Stimulated activated CD4-positive, alpha-beta T cell treated with anti-CD3 and anti-CD28 coated beads, Interleukin-1b, Interleukin-23, amount 100 ng/mL, for 1 hour (primary cell): ENCODE measurements at places on chromosomes 4 and X.

- no peak for DNase-seq
Measured at GRCh38 chr4:16967722-16968121, 69.3 kb upstream of the LDB2 start.

DNA sequence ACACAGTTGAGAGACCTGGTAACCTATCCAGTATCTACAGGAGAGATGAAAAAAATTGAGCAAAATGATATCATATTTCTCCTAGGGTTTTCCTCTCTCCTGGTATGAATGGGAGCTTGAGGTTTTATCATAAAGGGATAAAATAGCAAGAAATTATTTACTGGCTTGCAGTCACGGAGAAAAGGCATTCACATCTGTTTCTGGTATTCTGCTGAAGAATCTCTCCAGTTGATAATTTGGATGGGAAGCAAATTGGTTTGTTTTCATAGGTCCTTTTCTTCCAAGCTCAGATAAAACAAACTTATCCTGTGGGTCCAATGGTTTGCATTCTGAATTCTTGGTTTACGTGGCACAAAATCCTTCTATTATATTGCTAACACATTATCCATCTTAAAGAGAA lies 83.1 kb upstream of the GYPA start:
- no peak for DNase-seq

DNA sequence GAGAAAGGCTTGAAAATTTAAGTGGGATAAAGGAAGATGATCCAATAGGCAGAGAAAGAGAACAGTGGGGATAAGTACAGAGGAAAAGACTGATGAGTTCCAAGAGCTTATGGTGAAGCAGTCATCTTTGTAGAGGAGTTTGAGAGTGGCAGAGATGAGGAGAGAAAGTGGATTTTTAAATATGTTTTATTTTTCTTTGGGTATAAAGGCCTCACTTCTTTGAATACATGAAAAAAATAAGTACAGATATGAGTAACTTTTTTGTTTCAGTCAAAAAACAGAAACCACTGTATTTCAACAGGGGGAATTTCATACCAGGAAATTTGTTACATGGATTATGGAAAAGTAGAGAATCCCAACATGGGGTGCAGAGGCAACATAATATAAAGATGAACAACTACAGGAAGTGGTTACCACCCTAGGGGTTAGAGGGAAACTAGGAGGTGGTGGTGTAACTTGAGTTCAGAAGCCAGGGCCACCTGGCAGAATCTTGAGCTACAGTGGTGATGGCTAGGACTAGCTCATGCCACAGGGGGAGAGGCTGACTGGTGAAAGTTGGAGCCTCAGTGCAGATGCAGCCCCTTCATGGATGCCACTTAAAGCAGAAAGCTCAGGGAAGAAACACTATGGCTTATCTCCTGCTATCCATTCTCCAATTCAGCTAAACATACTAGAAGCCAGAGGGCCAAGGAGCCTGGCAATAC lies 3.4 kb upstream of the CYBB start:
- no peak for DNase-seq

DNA sequence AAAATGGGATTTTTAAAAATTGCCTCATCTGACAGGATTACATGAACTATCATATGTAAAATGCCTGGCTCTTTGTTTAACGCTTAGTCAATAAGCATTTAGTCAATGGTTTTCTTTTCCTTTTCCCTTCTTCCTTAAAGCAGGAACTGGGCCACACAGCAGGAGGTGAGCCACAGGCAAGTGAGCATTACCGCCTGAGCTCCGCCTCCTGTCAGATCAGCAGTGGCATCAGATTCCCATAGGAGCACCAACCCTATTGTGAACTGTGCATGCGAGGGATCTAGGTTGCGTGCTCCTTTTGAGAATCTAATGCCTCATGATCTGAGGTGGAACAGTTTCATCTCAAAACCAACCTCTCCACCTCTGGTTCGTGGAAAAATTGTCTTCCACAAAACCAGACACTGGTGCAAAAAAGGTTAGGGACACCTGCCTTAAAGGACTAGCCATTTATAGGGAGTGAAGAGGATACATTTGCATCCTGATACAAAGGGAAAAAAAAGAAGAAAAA lies 306.1 kb downstream of the FBXW7 start:
- no peak for DNase-seq

- DNase-seq: no peak
Measured at GRCh38 chr4:154739111-154739510, 4.7 kb upstream of the LRAT start.

- no peak for DNase-seq
Measured at GRCh38 chrX:96861218-96861617, 22.5 kb upstream of the RPA4 start.

GRCh38 chr4:183403486-183403885 lies 41.0 kb upstream of the CDKN2AIP start:
- no peak for DNase-seq

DNA sequence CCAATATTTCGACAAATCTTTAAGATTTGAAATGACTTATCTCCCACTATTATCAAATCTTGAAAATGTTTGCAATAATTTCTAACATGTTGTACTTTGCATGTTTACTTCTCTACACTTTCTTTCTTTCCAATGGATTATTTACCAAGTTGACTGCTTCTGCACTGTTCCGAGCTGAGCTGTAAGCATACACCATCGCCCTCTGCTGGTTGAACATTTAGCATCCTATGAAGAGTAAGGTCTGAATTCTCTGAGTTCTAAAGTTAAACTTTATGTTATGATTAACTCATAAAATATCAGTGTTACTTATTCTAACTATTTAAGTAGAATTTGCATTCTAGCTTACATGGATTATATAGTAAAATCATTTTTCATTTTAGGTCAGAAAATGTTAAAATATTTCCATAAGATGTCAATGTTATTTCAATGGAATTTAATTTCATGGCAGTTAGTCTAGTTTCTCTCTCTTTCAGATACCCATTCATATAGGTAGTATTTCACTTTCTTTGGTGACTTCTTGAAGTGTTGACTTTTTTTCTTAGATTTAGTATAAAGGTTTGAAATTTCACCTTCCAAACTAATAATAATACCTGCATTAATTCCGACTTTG lies 137.4 kb downstream of the DKK2 start:
- no peak for DNase-seq

DNA sequence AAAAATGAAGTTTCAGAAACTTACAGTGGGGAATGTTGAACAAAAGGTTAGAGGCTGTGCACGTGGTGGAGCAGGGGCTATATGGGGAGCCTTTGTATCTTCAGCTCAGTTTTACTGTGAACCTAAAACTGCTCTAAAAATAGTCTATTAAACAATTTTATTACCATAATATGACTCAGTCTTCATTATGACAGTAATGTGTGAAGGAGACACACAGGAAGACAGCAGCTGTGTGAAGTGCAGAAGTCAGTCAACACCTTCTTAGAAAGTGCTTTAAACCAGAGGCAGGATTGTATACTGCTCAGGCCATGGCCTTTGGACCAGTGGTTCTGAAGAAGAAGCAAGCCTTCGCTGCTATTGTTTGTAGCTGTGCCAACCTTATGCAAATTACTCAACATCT lies 89.7 kb downstream of the ARHGAP10 start:
- DNase-seq: no peak

GRCh38 chr4:52715255-52715897 lies 35.8 kb downstream of the ERVMER34-1 start:
- no peak for DNase-seq

DNA sequence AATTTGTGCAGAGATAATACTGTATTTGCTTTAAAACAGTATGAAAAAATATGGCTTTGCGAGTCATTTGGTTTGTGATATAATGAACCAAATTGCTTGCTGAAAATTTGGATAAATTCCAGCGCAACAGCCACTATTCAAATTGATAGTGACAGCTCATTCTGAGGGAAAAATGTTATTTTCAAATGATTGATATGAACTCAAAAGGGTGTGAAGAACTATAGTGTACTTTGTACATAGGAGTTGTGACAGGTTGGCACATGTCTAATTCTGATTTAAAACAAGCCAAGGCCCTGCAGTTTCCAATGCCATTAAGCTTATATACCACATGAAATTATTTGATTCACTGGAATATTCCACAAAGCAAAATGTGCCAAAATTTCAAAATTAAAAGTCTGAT lies 1628.9 kb upstream of the AGA start:
- DNase-seq: no peak

DNA sequence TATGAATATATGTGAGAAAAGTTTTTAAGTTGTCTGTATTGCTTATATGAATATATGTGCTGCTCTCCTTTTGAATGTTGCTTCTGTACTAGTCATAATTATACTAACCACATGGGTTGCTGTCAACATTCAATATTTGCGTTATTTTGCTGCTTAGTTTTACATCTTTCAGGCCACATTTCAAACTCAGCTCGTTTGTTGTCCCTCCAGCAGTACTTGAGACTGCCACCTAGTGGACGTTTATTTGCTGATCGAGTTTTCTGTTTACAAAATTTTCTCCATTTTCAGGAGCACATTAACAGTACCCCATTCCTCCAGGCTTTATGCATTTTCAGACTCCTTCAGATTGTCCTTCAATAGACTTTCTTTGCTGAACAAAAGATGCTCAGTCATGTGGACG lies 75.8 kb downstream of the NUDT11 start:
- no peak for DNase-seq

DNA sequence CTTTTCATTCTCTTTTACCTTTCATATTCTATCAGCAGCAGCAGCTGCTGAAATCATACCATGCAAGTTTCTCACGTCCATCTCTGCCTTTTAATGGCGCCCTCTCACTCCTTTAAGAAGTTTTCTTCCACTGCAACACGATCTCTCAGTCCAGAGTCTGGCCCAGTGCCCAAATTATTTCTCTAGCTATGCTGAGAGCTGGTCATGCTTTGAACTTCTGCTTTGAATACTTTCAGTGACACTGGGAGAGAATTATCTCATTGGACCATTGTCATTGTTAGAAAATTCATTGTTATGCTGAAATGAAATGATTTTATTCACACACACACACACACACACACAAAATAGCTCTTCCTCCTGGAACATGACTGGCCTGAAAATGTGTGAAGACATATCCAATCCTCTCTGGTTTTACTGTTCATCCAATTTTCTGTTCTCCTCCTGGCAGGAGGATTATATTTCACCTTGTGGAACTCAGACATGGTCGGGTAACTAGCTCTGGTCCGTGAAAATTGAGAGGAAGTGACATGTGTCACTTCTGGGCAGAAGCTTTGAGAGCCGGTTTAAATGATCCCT lies 1.3 kb upstream of the PDHA1 start:
- DNase-seq: no peak

GRCh38 chr4:86967073-86967472 lies 32.3 kb downstream of the AFF1 start:
- DNase-seq: no peak

GRCh38 chr4:100569196-100569595 lies 51.4 kb upstream of the EMCN start:
- DNase-seq: no peak

GRCh38 chr4:18398661-18399060 lies 377.1 kb upstream of the LCORL start:
- no peak for DNase-seq

GRCh38 chr4:48103483-48104139 lies 30.4 kb downstream of the TXK start:
- DNase-seq: no peak

DNA sequence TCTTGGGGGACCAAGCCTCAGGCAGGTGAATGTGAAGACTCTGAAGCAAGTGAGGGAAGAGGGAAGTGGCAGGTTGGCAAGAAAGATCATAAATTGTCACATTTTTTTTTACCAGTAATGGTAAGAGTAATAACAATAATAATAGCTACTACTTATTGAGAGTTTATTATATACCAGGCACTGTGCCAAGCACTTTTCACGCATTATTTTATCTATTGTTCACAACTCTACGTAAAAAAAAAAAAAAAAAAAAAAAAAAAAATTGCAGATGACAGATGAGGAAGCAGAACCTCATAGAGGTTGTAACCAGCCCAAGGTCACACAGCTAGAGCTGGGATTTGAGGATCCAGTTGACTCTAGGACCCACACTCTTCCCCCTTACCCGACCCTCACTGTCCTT lies 40.9 kb downstream of the TSC22D3 start:
- DNase-seq: no peak

DNA sequence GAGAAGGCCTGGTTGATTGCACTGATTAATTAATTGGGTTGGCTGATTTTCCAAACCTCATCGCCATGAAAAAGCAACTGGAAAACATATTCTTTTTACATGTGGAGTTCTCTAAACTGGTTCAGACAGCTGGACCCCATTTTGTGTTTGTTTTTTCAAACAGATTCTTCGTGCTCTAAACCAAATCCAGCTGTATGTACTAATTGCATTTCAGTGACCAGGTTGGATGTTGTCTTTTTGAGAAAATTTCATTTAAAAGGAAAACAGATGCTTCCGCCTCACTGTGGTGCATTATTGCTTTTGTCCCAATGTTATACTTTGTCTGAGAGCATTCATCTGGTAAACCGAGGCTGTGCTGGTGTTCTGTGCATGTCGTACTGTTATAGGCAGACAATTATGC lies 67.8 kb upstream of the LNX1 start:
- no peak for DNase-seq

- no peak for DNase-seq
Measured at GRCh38 chrX:119398974-119399771, at the start of gene SLC25A43. Gene SLC25A43 (plus strand): TSS chrX:119399336. CDS start chrX:119399404, 68 bp downstream.

- no peak for DNase-seq
Measured at GRCh38 chr4:130028552-130028951, 932.6 kb downstream of the C4orf33 start.

- no peak for DNase-seq
Measured at GRCh38 chr4:110106931-110107296, 91.5 kb downstream of the ELOVL6 start.

DNA sequence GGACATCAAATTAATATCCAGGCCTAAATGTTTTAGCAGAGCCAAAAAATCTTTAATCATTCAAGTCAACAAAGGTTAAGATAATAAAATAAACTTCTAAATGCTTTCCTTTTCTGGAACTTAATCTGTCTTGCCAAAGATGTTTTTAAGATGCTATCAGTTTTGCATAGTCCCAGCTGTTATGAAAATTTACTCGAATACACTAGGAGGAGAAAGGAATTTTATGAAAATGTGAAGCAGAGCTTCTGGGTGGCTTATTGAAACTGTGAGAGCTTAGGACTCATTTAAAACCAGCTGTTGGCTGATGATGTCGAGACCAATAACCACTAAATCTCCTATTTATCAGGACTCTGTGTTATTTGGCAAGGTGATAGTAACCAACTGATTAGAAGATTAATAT lies 202.2 kb upstream of the ETNPPL start:
- DNase-seq: no peak

- no peak for DNase-seq
Measured at GRCh38 chr4:59971952-59972351, 1228.2 kb upstream of the ADGRL3 start.

DNA sequence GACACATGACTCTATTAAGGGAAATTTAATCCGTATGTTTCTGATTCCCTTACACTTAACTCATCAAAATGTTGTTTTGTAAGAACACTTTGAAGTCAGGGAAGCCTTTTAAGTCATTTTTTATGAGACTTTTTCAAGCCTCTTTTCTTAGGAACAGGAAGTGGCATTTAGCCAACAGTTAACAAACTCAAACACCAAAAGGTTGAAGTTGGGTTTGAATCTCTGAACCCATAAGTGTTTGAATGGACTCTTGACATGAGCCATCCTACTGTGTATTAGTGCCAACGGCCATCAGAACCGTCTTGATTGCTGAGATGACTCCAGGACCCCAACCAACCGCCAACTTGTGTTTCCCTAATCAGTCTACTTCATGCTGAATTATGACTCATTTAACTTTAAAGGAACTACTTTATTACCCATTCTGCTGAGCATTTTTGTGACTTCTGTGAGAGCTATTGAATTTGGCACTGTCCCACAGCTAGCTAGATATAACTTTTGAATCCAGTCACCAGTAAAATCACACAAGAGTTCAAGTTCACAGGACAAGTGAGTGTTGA lies 209.1 kb upstream of the FAT1 start:
- DNase-seq: no peak

- no peak for DNase-seq
Measured at GRCh38 chrX:107480272-107480671, 30.8 kb downstream of the FRMPD3 start.
